8988T (cell line): ENCODE measurements at places on chromosomes 11 and 22.

GRCh38 chr11:58998480-58999290, 59.4 kb downstream of the GLYATL1 start:
- DNase-seq: no peak

DNA sequence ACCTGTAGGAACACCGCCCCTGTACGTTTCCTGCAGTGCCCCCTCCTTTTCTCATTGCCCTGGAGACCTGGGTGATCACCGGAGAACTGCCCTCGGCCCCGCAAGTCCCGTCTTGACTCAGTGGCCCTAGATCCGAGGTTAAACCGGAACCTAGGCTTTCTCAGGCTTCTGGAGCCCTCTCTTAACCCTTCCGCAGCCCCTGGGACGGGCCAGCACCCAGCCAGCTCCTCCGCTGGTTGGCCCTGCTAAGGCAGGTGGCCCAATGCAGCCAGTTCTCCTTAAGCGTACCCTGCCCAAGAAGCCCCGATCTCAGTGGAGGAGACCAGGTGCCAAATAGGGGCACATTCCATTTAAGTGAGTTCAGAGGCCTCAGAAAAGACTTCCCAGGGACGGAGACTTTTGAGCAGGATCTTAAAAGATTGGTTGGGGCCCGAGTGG, 776 bp downstream of the NLRX1 start:
- DNase-seq: peak; percentile 91

GRCh38 chr11:88103337-88104206, 71.7 kb downstream of the RAB38 start:
- DNase-seq: no peak

- no peak for DNase-seq
Observed at GRCh38 chr11:109062445-109062844, 359.5 kb upstream of the C11orf87 start.

- no peak for DNase-seq
Observed at GRCh38 chr22:48091060-48091650, 1328.7 kb downstream of the TBC1D22A start.
